ENCODE measurements at places on chromosomes 16 and 17.
A peak's percentile ranks its signal among the peaks of the same experiment; 100 is the strongest.

DNA sequence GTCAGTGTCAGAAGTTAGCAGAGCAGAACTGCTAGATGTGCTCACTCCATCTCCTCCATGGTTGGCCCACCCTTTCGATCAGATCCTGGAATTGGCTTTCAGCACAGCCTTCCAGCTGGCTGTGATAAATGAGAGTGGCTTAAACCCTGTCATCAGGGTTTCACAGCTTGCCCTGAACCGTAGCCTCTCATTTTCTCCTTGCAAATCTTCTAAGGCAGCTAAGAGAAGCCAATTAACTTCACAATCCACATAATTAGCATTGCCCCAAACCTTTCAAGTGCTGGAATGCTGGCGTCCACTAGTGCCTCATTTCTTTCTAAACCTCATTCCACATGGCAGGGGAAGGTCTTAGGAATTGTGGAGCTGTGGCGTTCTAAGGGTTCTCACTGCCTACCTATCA is 21.7 kb downstream of the MILR1 start:
- DNase-seq, result no peak

DNA sequence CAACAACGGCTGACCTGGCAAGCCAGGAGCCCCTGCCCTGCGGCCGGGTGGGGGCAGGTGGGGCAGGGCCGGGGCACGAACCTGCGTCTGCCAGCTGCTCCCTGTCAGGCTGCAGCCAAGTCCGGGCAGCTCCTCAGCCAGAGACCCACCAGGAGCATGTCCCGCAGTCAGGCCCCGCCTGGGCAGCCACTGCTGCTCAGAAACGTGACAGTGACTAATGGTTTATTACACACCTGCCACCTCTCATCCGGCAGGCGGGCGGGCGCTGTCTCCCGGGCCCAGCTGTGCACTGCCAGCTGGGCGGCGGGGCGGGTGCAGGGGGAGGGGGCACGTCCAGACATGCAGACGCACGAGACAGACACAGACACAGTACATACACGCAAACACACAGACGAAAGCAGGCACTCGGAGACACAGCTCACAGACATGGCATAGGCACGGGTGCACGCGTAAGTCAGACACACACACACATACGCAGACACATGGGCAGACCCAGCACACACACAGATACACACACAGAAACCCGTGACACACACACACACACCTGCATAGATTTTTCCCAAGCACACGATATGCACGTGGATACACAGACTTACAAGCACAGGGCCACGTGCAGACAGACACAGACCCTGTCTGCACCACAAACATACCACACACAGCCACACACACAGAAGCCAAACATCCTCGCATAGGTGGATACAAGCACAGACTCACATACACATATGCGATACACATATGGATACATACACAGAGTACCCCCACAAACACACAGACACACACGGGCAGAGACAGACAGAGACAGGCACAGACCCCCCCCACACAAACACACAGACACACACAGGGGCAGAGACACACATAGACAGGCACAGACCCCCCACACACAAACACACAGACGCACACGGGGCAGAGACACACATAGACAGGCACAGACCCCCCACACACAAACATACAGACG is 248.3 kb upstream of the CIBAR2 start:
- DNase-seq, result no peak

DNA sequence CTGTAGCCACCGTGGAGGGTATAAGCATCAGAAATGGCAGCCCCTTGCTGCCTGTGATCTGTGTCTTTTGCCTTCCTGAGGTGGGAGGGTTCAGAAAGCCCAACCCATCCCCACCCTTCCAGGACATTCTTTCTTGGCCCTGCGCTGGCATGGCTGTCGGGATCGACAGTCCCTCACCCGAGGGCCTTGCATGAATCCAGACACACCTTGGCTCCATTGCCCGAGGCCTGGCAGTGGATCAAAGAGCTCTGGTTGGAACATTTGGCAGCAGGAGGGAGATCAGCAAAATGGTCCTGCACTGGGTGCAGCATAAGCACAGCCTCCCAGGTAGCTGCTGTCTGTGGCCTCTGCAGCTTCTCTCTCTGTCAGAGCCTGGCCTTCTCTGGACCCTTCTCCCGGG is 246.6 kb upstream of the MAF start:
- no peak for DNase-seq

GRCh38 chr17:44277976-44278375 is 10.0 kb upstream of the SLC4A1 start:
- no peak for DNase-seq

DNA sequence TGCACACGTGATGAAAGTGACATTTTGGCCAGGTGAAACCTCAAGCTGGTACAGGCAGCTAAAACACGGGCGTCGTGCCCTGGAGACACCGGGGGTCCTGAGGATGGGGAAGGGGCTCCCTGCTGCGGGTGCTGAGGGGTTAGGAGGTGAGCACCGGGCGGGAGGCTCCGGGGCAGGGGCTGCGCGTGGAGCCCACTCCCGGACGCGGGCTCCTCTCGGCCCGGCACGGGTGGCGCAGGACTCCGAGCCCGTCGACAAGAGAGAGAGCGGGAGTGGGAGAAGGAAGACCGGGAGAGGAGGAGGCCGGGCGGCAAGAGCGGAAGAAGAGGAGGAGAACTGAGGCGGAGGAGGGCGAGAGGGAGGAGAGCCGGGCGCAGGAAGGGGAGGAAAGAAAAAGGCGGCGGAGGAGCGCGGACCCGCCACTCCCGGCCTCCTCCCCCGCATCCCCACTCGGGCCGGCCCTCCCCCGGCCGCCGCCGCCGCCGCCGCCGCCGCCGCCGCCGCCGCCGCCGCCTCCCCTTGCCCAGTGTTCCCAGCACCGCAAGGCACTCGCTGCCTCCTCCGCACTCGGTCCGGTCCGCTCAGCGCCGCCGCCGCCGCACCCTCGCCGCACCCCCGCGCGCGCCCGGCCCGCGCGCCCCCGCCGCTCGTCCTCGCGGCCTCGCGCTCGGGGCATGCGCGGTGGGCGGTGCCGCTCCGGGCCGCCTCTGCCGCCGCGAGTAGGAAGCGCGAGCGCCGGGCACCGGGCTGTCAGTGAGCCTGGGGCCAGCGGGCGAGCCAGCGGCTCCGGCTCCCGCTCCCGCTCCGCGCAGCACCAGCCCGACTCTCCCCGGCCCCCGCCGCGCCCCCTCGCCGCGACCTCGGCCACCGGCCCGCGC is at the start of gene PRKCA:
Gene PRKCA, plus strand, starts transcription at position 750 of the 878 bp plus-strand sequence.
- peak; percentile 76 for DNase-seq

- DNase-seq, result no peak
Observed at GRCh38 chr16:76441876-76442275, 164.7 kb downstream of the CNTNAP4 start.

DNA sequence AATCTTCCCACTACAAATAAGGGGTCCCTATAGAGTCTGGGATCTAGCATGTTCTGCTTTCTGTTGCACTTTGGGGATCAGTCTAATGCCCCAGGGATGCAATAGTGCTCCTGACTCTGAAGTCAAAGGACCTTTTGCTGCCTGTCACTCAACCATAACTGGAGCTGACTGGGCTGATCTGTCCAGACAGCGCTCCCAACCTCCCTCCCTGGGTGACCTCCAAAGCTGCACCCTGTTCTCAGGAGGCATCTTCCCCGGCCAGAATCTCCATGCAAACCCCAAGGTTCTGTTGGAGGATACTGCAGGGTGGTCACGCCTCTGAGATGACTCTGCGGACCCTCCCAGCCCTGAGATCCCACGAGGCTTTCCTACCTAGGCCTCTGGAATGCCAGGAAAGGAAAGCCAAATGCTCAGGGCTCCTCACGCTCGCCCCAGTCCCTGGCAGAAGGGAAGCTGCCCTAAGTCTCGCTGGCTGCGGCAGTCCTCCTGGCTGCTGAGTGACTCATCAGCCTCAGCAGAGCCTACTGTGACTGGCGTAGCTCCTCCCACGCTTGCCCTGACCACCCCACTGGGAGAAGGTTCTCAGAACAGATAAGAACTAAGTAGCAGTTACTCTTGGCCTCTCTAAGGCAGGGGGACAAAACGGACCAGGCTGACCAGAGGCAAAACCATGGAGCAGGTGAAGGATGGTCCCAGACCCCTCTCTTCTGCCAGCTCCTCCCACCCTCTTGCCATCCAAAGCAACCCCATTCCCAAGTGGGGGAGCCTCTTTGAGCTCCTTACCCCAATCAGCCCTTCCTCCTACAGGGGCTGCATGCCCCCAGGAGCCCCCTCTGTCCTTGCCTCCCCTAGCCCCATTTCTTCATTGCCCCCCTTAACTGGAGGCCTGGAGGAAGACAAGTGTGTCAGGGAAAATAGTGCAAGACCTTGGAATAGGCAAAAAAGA is 124.1 kb upstream of the TNRC6C start:
- peak; percentile 50 for DNase-seq

GRCh38 chr16:4862639-4863038 is 15.4 kb downstream of the UBN1 start:
- no peak for DNase-seq

- no peak for DNase-seq
Observed at GRCh38 chr16:53886482-53887378, 182.8 kb downstream of the FTO start.

- DNase-seq, result no peak
Observed at GRCh38 chr16:67846063-67846319, 742 bp upstream of the NUTF2 start.

DNA sequence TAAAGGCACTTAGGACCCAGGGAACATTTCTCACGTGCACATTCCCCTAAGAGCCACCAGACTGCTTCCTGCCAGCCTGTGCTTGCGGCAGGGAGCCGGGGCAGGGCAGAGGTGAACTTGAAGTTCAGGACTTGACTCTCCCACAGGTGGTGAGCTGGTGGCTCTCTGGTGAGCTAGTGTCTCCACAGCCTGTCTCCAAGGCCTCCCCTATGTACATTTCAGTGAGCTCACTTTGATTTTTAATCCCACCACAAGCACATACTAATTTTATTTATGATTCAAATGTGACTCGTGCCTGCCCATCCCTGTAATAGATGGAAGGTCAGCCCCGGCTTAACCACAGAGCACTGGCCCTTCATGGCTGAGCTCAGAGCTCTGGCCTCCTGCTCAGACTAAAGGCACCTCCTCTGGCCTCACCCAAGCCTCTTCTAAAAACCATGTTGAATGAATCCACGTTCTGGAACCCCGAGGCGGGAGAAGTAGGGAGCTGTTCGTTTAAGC is 9.2 kb downstream of the SNN start:
- no peak for DNase-seq

GRCh38 chr17:42850954-42851353 is at the start of gene AOC3:
AOC3 (plus strand) TSS chr17:42851199; CDS start chr17:42851344, 145 bp downstream.
- no peak for DNase-seq

DNA sequence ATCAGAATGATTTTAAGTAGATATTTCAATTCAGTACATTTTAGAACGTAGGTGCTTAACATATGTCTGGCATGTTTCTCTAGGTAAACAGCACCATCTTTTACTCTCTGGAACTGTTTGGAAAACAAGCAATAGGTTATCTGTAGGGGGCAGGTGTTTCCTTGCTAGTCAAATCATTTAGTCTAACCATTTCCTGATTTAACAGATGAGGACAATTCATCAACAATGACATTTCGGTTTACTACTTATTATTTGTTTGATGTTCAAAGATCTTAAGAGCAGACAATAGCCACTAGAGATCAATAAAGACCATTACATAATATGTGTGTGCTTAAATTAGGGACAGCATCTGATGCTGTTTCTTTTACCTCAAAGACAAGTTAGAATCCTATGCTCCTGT is 173.1 kb downstream of the CEP112 start:
- no peak for DNase-seq

- no peak for DNase-seq
Observed at GRCh38 chr17:80387071-80387470, 27.9 kb upstream of the ENDOV start.

DNA sequence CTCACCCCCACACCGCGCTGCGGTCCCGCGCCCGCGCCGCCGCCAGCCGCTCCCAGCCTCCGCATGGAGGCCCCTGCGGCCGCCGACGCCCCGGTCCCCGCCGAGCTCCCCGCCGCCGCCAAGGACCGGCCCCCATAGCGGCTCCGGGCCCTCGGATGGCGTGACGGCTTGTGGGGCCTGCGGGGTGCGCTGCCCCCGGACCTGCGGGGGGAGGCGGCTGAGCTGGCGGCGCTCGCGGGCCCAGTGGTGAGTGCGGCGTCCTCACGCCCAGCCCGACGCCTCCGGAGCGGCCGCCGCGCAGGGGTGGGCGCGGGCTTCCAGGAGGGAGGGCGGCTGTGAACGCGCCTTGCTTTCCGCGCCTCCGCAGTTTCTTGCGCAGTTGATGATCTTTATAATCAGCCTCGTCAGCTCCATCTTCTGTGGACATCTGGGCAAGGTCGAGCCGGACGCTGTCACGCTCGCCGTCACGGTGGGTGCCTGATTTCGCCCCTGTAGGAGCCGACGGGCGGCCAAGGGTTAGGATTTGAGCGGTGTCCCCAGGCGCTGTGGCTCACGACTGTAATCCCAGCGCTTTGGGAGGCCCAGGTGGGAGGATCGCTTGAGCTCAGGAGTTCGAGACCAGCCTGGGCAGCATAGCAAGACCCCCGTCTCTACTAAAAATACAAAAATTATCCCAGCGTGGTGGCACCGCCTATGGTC is 46.4 kb downstream of the SLC47A1 start:
- DNase-seq, result no peak

Data from CD4-positive, alpha-beta T cell treated with Interleukin-21 for 1 hour (primary cell).